GM19239 (cell line): ENCODE measurements at places on chromosomes 3 and 15.

DNA sequence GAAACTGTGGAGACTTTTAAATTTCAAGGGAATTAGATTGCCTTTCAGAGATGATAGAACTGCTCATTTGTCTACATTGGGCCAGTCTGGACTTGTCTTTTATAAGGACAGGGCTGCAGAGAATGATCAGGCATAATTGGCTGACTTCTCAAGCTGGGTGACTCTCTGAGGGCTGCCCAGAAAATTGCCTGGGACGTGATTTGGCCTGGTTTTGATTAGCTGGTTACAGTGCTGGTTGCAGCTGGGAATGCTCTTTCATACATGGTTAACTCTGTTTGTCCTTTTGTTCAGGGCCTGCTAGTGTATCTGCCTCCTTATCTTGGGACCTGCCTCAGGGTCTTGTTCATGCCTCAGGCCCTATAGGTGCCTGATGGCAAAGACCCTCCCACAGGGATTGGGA is 245.6 kb downstream of the CLSTN2 start:
- DNase-seq = no peak

- DNase-seq = no peak
These were observed 50.0 kb upstream of the DGKG start for GRCh38 chr3:186411994-186412393.

DNA sequence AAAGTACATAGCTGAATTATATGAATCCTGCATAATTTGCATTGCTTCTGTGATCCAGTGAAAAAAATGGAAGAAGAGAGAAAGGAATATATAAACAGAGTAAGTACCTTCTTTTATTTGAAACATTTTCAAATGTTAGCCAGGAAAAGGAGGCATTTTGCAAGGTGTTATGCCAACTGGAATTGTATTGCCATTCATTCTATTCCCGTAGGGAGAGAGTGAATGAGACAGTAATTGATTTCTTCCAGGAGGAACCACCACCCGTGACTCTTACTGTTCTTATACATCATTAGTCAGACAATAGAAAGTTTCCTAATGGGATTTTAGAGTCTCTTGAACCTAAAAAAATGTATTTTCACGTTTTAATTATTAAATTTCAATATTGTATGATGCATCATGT is 324.1 kb upstream of the ALCAM start:
- DNase-seq = no peak

GRCh38 chr3:175295248-175296130 is 436.4 kb downstream of the NAALADL2 start:
- DNase-seq = no peak

- no peak for DNase-seq
These were observed 15.1 kb downstream of the VEPH1 start for GRCh38 chr3:157488144-157488543.

DNA sequence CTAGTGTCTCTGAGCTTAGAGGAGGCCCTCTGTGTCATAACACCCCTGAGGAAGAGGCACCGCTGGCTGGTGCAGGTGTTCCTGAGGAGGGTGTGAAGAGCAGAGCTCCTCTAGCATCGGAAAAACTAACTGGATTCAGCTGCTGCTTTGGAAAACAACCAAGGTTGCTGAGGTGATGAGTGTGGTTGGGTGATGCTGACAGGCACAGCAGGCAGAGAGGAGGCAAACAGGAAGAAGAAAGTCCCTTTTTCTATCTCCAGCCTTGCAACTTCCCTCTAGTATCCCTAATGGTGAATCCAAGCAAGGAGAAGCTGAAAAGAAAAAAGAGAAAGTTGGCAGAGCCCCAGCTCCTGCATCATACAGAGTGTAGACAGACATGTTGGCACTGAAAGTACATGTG is 3.8 kb upstream of the OR4F15 start:
- DNase-seq = no peak

GRCh38 chr3:87161013-87161412 is 66.1 kb upstream of the CHMP2B start:
- no peak for DNase-seq

DNA sequence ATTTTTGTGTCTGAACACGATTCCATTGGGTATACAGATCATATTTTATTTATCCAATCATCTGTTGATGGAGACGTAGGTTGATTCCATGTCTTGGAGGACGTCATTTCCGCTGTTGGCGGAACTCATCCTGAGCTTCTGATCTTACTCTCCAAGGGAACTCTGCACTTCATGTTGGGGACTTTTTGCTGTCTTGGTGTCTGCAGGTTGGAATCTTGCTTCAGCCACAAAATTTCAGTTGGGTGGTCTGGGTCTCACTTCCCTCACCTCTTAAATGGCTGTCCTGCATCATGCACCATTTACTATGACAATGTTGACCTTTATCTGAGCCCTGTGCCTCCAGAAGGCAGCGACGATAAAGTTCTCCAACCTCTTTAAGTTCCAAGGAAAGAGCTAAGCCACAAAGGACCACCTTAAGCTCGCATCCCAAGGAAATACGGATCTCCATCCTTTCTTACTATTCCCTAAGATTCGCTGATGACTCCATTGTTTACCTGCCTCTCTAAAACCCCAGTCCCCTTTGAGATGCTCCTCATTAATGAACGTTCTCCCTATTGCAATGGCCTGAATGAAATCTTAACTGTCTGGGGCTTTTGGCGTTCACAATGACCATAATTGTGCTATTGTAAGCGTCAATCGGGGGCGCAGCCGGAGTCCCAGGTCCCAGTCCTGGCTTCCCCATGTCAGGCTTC is 23.1 kb upstream of the RNU6-1 start:
- DNase-seq = no peak

GRCh38 chr3:178602856-178603255 is 66.6 kb downstream of the KCNMB2 start:
- no peak for DNase-seq

DNA sequence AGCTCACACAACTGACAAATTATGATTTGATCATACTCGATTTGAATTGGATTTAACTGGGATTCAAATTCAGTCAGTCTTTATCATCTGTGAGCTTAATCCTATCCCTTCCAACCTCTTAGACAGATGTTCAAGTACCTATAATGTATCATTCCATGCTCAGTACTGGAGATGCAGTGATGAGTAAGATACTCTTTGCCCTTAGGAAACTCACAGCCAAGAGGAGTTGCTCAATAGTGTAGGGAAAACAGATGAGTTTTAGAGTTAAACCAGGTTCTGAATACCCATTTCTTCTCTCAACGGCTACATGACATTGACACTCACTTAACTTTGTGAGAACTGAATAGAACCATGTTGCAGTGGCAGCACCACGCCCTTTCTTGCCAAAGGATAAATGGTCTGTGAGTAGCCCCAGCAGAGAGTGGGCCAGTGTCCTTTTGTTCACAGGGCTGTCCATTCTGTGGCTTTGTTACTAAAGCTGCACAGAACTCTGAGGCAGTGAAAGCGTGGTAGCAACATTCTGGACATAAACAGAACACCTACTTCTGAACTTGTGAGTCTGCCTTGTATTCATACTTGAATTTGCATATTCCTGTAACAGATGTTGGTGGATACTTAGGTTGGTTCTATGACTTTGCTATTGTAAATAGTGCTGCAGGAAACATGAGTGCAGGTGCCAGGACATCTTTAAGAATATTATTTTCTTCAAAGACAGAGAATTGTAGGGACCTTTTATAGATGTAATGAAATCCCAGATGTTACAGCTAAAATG is 91.6 kb downstream of the RASA2 start:
- no peak for DNase-seq

DNA sequence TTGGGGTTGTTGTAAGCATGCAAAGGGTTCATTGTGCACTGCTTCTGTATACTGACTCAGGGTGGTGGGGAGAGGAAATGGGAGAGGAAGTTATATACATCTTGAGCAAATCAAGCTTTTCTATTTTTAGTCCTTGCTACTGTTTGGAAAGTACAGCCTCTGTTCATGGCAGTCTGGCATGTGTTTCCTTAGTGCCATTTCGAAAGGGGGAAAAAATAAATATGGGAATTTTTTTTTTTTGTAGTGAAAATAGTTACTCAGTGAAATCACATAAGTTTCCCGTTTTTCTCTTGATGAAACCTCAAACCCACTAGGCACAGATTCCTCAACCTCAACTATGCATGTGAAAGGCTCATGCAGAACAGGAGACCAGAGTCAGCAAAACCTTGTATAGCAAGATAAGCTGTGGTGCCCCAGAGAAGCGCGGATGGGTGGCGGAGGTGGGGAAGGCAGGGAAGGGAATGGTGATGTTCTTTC is 353.3 kb downstream of the LPP start:
- no peak for DNase-seq

DNA sequence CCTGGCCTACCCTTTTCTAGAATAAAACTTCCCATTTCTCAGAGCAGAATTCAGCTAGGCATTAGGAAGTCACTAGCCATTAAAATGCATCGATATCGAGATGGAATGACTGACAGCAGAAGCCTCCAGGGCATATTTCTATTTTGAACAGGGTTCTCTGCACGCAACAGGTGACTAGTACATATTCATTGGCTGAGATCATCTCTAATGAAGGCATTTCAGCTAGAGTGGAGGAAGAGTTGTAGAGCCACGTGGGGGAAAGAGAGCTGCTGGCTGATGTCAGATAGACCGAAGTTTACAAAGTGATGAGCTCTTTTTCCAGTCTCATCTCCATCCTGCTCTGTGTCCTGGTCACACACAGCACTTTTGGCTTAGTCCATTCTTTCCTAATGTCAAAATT is 7.5 kb downstream of the TMEM40 start:
- DNase-seq = no peak

DNA sequence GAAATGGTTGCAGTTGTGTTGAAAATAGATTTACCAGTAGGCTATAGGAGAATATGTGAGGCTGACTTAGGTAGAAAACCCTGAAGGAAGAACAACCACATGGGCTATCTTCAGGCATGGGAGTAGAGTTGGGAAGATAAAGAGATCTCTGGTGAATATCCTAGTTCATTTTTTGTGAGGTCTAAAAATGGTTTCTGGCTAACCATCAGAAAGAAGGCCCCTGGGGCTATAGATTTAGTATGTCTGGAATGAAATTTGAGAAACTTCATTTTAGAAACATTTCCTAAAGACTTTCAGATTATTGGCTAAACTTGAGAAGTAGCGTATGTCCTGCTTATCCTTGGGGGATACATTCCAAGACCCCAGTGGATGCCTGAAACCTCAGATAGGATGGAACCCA is 148.2 kb downstream of the NAALADL2 start:
- no peak for DNase-seq

- DNase-seq = no peak
These were observed 391.1 kb upstream of the MDFIC2 start for GRCh38 chr3:70703305-70704102.

- DNase-seq = no peak
These were observed 24.5 kb upstream of the GMNC start for GRCh38 chr3:190886945-190887344.

- DNase-seq = no peak
These were observed 76.6 kb downstream of the P3H2 start for GRCh38 chr3:190044142-190044541.

GRCh38 chr15:61700803-61701202 is 359.4 kb downstream of the VPS13C start:
- no peak for DNase-seq
